CD4-positive, alpha-beta T cell (primary cell): ENCODE measurements at places on chromosomes 3 and 15.

DNA sequence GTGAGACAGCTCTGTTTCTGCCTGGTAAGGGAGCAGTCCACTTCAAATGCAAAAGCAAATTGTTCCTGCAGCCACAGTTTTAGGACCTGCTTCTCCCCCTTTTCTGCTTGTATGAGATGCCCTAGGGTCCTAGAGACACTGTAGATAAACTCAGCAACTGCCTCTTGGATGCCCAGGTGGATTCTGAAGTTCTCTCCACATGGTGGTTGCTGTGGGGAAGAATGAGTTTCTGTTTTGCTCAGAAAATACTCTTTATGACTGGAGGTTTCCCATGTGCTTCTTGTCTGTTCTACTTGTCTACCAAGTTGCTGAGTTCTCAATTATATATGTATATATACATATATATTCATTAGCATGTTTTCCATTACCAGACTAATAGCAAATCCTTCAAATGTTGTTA, 5.6 kb upstream of the ZNF80 start:
- no peak for DNase-seq

DNA sequence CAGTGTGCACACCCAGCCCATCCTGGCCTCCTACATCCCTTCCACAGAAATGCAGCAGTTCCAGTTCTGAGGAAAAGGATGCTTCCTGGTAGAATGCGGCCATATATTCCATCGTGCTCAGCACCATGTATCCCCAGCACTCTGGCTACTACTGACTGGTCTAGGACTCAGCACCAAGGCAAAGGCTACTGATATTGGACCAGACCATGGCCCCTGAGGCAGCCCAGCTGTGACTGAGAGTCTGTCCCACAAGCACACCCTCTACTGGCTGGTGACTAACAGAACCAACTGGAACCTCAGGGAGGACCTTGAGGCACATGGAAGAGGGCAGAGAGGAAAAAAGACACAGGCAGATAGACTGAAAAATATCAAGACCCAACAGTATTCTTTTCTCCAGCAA, 30.0 kb downstream of the TARS3 start:
- DNase-seq: no peak

- no peak for DNase-seq
Observed at GRCh38 chr15:52762621-52763020, 27.5 kb downstream of the ONECUT1 start.

GRCh38 chr15:52584414-52584813, 15.6 kb upstream of the ARPP19 start:
- DNase-seq: no peak

- no peak for DNase-seq
Observed at GRCh38 chr3:101823525-101823924, 25.8 kb upstream of the NFKBIZ start.

- DNase-seq: no peak
Observed at GRCh38 chr15:48267766-48268165, 61.7 kb downstream of the SLC12A1 start.

- DNase-seq: no peak
Observed at GRCh38 chr3:196378146-196378841, 40.1 kb upstream of the TM4SF19 start.

GRCh38 chr3:122353893-122354401, 28.9 kb downstream of the CSTA start:
- DNase-seq: no peak

GRCh38 chr3:183128709-183129108, 29.4 kb upstream of the MCCC1 start:
- no peak for DNase-seq

DNA sequence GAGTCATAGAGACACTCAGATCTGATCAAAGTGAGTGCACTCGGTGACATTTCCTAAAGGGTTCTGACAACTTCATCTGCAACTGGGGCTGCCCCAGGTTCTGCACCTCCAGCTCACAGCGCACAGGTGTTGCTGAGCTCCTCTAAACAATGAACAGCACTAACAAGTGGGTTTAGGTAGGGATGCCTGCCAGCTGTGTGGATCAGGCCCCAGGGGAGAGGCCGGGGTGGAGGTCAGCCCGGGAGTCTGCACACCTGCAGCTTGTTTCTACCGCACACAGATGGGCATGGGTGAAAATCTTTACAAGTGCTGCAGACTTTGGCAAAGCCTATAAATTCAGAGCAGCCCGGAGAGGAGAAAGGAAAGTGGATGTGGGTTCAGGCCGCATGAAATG, 355 bp downstream of the FBXW12 start:
- DNase-seq: no peak

- no peak for DNase-seq
Observed at GRCh38 chr3:136545664-136546268, 206.4 kb downstream of the STAG1 start.

DNA sequence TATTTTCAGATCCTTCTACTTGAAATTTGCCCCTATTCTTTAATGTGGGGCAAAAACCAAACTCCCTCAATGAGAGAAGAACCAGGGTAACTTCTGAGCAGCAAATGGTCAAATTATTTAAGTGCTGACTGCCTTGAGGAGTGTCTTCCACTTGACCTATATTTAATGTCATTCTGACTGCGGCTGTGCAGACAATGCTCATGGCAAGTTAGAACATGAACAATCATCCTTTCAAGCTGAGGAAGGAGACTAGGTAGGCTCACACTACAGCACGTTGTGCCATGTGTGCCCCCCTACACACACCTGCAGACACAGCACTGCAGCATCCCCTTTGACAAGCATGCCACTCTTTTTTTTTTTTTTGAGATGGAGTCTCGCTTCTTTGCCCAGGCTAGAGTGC, 98.2 kb downstream of the OSBPL10 start:
- no peak for DNase-seq

GRCh38 chr3:67294341-67294740, 296.2 kb downstream of the KBTBD8 start:
- DNase-seq: no peak

GRCh38 chr3:40281995-40282394, 27.5 kb upstream of the EIF1B start:
- DNase-seq: no peak

DNA sequence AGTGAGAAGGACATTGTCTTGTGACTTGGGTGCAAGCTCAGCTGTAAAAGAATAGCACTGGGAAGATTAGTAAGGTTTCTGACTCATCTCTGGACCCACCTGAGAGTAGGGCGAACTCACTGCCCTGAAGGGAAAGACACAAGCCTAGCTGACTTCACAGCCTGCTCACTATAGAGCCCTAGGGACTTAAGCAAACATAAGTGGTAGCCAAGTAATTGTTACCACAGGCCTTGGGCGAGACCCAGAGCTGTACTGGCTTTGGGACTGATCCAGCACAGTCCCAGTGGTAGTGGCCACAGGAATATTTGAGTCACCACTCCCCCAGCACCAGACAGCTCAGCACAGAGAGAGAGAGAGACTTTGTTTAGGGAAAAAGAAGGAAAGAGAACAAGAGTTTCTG, 429.9 kb downstream of the TBL1XR1 start:
- DNase-seq: no peak

DNA sequence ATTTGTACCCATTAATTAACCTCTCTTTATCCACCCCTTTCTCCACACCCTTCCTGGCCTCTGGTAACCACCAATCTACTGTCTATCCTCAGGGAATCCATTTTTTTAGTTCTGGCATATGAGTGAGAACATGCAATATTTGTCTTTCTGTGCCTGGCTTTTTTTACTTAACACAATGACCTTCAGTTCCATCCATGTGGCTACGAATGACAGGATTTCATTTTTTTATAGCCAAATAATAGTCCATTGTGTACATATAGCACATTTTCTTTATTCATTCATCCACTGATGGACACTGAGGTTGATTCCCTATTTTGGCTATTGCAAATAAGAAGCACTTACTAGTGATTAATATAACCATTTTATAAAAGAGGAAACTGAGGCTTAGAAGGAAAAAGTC, 109.9 kb upstream of the NANOGP8 start:
- no peak for DNase-seq

- no peak for DNase-seq
Observed at GRCh38 chr15:54979964-54980363, 216.8 kb downstream of the RSL24D1 start.

DNA sequence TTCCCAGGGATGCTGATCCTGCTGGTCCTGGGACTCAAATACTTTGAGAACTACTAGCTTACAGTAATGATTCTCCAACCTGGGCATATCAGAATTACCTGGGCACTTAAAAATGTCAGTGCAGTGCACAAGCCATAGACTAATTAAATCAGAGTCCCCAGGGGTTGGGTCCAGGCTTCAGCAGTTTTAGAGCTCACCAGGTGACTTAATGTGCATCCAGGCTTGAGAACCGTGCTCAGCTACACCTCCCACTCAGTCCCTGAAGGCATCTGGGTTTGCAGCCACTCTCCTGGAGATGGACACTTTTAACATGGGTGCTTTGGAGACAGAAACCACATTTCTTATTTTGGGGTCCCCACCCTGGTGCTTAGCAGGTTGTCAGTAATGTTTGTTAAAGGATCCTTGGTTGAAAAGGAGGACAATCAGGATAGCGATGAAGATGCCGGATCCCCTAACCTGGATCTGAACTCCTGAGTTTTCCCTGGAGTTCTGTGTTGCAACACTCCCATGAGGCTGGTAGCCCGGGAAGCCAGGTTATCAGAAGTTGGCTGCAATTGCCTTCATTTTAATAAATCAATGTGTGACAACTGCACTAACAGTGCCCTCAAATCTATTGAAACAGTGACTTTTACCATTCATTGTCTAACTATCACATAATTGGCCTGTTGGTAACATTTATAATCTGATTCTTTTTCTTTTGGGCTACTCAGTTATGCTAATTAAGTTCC, 48.1 kb downstream of the BFSP2 start:
- no peak for DNase-seq

- DNase-seq: no peak
Observed at GRCh38 chr15:71080166-71080565, 35.1 kb upstream of the THSD4 start.

DNA sequence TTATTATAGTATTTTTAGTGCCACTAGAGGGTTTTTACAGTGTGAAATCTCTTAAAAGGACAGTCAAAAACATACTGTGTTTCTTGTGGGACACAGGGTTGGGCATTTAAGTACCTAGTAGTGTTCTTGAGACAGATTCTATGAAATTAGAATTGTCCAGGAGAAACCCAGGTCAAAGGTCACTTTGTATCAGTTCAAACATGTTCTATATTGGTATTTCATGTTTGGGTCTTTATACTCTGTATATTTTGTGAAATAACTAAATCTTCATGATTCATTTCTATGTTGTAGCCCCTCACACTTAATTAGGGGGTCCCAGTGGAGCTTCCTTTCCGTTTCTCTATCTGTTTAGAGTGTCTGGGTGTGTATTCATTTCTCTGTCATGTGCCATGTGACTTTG, 171.6 kb downstream of the PTPRG start:
- DNase-seq: no peak

- DNase-seq: no peak
Observed at GRCh38 chr3:12905316-12906071, 64.1 kb upstream of the RPL32 start.

- no peak for DNase-seq
Observed at GRCh38 chr3:49916686-49917085, 12.9 kb downstream of the MON1A start.

GRCh38 chr3:60399861-60400845, 851.1 kb downstream of the FHIT start:
- no peak for DNase-seq

- DNase-seq: no peak
Observed at GRCh38 chr3:66980791-66981190, 17.3 kb upstream of the KBTBD8 start.

GRCh38 chr3:100103558-100104441, 10.5 kb downstream of the FILIP1L start:
- DNase-seq: no peak

DNA sequence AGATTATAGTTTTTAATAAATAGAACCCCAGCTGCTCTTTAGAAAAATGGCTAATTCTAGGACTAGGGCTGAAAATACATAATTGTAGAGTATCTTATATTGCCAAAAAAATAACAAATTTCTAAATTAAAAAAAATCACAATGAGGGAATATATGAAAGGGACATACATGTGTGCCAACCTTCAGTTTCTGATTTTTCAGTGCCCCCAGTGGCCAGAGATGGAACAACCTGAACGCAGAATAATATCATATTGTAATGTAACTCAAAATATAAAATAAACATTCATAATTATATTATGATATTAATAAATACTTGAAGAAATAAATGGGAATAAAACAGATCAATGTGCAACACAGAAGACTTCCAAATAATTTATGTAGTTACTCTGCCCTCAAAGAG, 460.5 kb downstream of the ZNF385D start:
- no peak for DNase-seq

DNA sequence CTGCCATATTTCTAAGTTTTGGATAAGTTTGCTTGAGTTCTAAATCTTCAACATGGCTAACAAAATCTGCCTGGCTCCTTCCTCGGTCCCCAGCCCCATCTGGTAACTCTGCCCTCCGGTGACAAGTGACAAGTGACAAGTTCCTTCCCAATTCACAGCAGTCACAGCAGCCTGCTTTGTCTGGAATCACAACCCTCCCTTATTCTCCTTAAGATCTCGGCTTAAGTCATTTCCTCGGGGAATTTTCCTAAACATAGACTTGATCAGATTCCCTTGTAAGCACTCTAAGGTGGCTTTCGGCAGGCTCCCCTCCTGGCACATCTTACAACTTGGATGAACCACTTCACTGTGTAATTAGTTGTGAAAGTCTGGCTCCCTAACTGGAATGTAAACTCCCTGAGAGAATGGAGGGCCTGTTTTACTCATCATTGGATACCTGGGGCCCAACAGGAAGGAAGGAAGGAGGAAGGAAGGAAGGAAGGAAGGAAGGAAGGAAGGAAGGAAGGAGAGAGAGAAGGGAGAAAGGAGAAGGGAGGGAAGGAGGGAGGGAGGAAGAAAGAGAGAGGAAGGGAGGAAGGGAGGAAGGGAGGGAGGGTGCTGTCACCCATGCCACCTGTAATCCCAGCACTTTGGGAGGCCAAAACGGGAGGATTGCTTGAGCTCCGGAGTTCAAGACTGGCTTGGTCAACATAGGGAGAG, 126.4 kb downstream of the SHQ1 start:
- no peak for DNase-seq

- DNase-seq: no peak
Observed at GRCh38 chr3:10928407-10928960, 64.1 kb upstream of the SLC6A1 start.

DNA sequence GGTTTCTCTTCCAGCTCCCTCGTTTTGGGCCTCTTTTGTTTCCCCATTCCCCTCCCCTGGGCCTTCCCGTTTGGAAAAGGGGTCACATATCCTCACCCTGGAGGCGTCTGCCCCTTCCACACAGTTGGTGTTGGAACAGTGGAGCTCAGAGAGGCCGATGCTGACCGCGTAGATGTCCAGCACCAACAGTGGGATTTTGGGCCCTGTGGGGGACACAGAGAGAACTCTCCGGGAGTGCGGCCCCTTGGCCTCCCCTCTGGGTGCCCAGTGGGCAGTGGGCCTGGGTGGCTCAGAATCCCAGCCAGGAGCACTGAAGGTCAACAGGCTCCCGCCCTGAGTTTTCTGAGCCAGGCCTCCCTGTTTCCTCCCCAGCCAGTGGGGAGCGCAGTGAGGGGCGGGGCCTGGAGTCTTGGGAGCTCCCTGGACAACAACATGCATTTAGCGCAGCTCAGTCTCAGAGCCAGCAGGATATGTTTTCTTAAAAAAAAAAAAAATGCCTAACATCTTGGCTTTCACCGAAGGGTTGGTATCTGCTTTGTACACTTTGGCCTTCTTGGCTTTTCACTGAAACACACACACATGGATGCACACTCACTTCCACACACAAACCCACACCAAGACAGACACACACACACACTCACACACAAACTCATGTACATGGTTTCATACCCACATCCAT, 670 bp upstream of the ISLR start:
- no peak for DNase-seq
